ENCODE measurements at places on chromosomes 4 and X.

DNA sequence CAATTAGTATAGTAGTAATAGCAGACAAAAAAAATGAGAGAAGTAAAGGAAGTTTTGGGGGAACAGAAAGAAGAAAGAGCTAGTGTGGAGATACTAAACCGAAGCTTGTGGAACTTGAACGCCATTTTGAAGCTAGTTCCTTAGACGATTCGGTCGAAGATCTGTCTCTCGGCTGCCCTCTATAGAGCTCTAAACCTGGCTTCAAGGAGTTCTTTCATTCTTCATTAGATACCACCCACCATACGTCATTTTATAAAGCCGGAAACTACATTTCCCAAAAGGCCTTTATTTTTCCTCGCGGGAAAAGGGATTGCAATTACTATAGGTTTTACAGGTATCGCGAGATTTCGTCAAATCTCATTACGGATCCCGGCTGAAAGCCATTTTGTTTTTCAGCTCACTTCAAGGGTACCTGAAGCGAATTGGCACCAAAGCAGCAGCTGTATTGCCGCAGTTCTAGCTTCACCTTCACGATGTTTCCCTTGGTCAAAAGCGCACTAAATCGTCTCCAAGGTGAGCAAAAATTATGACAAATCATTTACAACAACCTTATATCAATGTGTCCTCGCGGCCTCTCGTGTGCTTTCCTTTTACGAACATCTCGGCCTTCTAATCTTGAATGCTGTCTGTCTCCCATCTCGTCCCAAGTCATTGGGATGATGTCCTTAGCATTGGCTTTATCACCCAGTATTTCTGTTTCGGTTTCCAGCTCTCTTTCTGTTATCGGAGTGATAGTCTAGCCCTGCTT lies at the start of gene COX7B:
TSS of gene COX7B (plus strand) at position 388 of the 748 bp plus-strand sequence. CDS start at position 474, 86 bp downstream.
- peak; percentile 97 for DNase-seq

- DNase-seq, result no peak
Observed at GRCh38 chr4:52231526-52231925, 180.4 kb downstream of the SPATA18 start.

DNA sequence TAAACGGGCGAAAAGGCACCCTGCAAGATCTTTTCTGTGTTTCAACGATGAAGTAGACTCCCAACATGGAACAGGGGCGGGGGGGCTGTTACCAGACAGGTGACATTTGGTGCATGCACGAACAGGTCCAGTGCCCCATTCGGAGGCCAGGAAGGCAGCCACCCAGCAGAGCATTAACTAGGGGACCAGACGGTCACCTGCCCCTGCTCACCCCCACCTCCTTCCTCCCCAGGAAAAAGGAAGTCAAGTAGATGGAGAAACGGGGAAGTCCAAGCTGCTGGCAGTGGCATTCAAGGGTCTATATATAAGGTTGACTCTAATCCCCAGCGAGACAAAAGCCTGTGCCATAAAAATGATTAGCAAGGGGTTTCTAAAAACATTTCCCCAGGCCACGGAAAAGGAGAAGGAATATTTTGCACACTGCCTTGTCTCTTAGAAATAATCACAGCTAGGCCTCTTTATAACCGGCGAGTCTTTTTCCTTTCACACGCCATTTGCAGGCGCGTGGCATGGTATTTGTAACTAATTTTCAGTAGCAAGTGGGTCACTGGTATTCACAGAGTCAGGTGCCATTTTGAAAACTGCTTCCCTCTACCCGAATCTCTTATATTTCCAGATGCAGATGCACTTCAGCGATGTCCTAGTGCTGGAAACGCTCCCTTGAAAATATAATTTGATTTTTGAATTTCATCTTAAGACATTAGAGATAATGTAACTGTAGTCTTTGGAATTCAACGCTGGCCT lies 1.2 kb upstream of the TMSB4X start:
- DNase-seq, result no peak

- no peak for DNase-seq
Observed at GRCh38 chr4:40840255-40840984, 90.7 kb downstream of the NSUN7 start.

GRCh38 chr4:159240687-159241086 lies 137.8 kb downstream of the RAPGEF2 start:
- DNase-seq, result peak; percentile 47

- no peak for DNase-seq
Observed at GRCh38 chr4:83216959-83217683, 67.5 kb downstream of the COQ2 start.

DNA sequence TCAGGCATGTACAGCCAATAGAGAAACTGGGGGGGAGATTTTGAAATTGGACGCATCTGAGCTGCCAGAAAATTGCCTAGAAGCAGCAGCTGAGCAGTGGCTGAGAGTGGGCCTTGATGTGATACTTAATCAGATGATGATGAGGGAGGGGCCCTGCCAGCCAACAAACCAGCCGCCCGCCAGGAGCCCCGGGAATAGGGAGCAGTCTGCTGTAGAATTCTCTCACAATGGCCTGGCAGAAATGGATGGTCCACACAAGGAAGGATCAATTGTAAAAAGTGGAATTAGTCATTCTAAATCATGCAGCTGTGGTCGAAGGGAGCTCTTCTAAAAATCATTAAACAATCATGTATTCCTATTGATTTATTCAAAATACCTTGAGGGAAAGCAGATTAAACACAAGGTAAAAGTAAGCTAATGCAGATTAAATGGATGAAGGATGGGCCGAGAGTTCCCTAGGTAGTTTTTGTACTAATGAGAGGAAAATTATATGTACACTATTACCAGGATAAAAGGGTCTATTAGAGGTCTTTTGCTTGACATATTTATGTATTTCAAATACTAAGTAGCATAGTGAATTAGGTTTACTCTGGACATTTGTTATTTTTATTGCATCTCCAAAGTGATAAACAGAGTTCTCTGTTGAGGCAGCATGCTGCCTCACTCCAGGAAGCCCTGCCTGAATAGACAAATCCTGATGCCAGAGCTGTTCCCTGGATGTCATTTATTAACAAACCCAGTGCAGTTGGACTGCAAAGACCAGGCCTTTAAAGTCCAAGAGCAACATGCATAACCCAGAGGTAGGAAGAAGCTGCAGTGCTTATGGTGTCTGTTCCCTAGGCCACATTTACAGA lies 91.3 kb downstream of the NKX6-1 start:
- DNase-seq, result no peak

DNA sequence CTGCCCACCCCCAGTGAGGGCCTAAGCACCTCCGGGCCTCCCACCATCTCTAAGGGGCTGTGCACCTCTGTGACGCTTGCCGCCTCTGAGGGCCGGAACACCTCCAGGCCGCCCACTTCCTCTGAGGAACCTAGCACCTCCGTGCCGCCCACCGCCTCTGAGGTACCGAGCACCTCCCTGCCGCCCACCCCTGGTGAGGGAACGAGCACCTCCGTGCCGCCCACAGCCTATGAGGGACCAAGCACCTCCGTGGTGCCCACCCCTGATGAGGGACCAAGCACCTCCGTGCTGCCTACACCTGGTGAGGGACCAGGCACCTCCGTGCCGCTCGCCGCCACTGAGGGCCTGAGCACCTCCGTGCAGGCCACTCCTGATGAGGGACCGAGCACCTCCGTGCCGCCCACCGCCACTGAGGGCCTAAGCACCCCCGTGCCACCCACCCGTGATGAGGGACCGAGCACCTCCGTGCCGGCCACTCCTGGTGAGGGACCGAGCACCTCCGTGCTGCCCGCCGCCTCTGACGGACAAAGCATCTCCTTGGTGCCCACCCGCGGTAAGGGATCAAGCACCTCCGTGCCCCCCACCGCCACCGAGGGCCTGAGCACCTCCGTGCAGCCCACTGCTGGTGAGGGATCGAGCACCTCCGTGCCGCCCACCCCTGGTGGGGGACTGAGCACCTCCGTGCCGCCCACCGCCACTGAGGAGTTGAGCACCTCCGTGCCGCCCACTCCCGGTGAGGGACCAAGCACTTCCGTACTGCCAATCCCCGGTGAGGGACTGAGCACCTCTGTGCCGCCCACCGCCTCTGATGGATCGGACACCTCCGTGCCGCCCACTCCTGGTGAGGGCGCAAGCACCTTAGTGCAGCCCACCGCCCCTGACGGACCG lies 977 bp downstream of the MAGEE1 start:
- no peak for DNase-seq

GRCh38 chr4:104519588-104519987 lies 24.9 kb upstream of the CXXC4 start:
- DNase-seq, result no peak

- peak; percentile 44 for DNase-seq
Observed at GRCh38 chrX:25544641-25545040, 528.9 kb upstream of the ARX start.

DNA sequence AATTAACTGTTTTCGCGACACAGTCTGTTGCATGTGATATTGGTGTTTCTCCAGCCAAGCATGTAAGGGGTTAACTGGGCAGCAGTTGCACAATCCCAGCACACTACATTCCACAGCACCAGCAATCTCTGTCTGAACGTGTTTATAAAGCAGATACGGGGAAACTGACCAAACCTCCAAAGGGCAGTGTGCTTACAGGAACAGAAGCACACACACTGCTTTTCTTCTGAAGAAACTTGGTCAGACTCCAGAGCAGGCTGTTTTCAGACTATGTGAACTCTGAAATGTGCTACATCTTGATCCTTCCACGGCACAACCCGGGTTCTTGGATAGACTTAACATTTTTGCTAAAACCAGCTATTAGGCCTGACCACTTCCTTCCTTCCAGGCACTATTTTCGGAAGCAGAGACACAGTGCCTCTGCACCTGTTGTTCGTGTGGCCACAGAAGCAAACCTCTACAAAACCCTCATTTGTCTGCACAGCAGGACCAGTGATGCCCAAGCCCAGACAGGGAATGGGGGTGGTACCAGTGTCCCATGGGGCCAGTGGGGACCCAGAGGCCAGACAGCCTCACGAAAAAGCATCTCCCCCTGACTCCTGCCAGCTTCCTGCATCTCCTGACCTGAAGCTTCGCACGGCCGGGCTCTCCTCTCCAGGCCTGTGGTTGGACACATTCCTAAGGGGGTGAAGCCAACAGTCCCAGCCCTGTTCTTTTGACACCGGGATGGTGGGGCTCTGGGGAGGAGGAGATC lies 90.1 kb downstream of the IRF2 start:
- DNase-seq, result peak; percentile 99

GRCh38 chrX:36650622-36651021 lies 357.5 kb upstream of the FAM47C start:
- DNase-seq, result no peak

DNA sequence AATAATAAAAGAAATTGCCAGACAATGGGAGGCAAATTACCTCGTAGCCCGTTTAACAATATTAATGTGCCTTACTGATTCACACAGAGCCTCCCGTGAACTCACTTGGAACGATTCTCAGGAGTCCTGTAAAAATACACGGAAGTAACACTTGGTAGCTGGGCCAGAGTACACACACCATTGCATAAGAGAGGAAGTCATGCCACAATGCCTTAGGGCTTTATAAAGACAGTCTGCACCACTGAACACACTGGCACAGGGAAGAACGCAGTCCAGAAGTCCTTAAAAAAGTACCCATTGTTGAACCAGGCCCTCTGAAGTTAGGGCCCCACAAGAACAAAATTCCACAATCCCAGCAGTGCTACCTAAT lies 15.1 kb downstream of the SLC2A9 start:
- peak; percentile 68 for DNase-seq

DNA sequence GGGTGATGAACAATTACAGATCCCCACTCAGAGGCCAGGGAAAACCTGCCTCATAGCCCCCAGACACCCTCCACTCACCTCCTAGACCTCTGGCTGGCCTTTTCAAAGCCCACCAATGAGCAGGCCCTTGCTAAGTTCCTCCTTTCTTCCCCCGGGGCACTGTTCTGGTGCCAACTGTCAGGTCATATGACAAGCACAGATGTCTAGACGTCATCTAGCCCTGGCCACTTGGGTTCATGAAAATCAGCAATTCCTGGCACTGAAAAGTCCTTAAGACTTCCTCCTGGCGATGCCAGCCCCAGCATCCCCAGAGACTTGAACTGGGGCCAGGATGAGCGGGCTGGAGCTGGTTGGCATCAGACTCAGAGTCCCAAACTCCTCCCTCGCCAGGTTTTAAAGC lies 115.6 kb upstream of the NALF2 start:
- no peak for DNase-seq

GRCh38 chr4:13710246-13710885 lies 82.8 kb upstream of the BOD1L1 start:
- DNase-seq, result no peak

DNA sequence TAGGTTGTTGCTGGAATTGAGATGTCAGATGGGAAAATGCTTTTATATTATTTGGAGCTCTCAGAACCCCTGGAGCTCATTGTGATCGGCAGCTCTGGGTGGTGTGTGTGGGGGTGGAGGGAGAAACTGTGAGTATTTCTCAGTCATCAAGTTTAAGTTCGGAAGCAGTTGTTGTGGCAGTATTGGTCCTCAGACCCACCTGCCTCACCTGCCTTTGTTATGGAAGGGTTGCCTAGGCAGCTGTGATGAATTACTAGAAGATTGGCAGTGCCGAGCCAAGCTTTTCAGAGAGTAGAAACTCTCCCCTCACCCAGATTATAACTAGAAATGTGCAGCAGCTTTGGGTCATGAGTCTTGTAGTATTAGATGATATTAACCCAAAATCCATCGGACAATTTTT lies 9.5 kb downstream of the IGSF1 start:
- no peak for DNase-seq

- no peak for DNase-seq
Observed at GRCh38 chr4:56649445-56650261, 31.4 kb downstream of the HOPX start.

DNA sequence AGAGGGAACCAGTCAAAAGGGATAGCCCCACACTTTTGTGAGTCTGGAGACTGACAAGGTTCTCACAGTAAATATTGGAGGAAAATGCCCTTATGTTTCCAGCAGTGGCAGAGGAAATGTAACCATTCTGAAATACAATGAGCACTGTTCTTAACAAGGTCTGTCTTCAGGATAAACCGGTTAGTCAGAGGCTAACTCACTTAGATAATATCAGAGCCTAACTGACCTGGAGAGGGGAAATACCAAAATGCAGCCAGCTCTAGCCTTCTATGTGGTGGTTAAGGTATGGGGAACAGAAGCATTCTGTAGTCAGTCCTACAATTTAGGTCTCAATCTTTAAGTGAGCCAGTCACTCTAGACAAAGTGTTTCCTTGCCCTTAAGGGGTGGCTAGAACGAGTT lies 70.8 kb downstream of the TBCK start:
- no peak for DNase-seq

DNA sequence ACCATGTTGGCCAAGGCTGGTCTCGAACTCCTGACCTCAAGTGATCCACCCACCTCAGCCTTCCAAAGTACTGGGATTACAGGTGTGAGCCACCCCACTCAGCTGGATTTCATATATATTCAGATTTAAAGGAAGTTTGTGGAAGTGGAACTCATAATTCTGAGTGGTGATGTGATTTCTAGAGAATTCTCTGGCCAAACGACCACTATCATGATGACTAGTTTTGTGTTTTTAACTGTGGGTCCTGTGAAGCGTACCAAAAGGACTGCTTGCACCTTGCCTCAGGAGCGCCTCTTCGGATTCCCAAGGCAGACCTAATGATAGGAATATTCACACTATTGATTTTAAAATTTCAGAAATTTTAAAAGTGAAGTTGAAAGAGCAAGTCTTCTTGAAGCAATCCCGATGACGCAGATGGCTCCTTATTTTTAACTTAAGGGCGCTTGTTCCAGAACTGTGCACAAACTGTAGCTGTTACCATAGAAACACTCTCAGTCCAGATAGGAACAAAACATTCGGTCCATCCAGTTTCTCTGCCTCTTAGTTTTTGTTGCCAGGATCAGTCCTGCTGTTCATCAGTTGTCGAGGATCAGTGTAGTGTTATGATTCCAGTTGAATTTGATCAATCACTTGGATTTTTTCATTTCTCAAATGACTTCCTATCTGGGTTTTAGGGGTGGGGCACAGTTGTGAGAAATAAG lies 51.7 kb upstream of the CLCN4 start:
- no peak for DNase-seq

Measured in choroid plexus epithelial cell (primary cell).